Fibroblast of the aortic adventitia (primary cell): ENCODE measurements at places on chromosomes 16 and 17.

- no peak for DNase-seq
Measured at GRCh38 chr17:77284023-77284617, 143.4 kb downstream of the SEC14L1 start.

DNA sequence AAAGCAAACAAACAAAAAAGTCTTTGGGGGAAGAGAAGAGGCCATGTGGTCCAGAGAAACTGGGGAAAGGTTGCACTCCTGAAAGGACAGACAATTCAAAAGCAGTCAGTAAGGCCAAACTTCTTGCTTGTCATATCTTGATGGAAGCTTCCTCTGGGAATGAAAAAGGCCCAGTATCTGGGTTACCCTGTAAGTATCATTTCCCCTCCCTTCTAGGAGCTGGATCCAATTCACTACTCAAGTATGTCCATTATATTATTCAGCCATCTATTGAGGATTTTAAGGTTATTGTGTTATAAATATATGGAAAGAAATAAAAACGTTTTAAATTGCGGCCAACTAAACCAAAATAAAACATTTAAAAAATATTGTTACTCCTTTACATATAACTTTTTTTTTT, 26.0 kb upstream of the MON1B start:
- no peak for DNase-seq

GRCh38 chr17:20313891-20314290, 153.4 kb downstream of the LGALS9B start:
- DNase-seq = no peak

DNA sequence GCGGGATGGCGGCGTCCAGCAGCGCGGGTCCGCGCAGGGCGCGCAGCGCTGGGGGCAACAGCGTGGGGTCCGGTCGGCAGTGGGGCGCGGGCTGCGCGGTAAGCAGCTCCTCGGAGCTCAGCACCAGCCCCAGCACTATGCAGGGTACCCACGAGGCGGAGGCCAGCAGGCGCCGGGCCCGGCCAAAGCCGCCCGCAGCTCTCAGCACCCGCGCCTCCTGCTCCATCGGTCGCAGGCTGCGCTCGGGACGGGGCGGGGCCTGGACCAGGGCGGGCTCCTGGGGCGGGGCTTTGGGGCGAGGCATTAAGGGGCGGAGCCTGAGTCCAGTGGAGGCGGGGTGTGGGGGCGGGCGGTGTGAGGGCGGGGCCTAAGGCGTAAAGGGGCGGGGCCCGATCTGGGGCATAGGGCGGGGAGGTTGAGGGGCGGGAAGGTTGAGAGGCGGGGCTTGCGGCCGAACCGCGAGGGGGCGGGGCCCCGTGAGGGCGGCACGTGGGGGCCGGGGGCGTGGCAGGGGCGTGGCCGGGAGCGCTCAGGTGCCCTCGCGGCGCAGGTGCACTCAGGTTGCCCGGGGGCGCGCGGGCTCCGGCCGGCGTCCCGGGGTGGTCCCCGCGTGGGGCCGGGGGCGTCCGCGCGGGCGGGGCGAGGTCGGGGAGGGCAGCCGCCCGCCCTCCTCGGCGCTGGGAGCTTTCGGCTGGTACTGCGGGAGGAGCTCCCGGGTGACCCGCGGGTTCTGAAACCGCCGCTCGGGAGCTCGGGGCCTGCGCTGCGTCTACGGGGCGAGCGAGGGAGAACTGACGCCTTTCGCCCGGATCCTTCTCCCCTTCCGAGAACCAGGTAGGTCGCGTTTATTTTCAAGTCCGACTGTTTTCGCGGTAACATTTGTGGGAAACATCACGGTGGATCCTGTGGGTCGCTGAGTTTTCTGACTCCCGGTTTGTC, 1.4 kb upstream of the SLC22A31 start:
- peak; percentile 52 for DNase-seq

- no peak for DNase-seq
Measured at GRCh38 chr17:14268264-14268663, 31.6 kb upstream of the CDRT15 start.

DNA sequence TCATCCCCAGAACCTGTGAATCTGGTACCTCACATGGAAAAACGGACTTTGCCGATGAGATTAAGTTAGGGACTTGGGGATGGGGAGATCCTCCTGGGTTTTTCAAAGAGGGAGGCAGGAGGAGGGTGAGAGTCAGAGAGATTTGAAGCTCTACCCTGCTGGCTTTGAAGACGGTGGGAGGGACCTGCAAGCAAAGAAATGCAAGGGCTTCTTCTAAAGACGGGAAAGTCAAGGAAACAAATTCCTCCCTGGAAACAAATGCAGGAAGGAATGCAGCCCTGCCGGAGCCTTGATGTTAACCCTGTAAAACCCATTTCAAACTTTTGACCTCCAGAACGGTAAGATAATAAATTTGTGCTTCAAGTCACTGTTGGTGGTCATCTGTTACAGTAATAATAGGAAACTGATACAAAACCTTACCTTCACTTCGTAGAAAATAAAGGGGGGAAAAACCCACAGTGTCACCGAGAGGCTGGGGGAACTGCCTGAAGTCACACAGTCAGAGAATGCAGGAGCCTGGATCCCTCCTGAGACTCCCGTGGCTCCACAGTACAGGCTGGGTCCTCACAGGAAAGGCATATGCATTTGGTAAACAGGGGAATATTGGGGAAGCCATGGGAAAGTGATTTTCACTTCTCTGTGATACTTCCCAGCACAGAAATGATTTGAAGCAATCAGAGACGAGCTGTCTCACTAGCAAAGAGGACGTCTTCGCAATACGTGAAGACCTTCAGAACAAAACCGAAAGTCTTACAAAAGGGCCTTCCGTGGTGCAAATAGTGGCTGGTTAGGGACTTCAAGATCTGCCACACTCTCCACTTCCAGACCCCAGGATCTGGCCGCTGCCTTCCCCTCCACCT, 58.9 kb upstream of the CLEC3A start:
- DNase-seq = no peak

DNA sequence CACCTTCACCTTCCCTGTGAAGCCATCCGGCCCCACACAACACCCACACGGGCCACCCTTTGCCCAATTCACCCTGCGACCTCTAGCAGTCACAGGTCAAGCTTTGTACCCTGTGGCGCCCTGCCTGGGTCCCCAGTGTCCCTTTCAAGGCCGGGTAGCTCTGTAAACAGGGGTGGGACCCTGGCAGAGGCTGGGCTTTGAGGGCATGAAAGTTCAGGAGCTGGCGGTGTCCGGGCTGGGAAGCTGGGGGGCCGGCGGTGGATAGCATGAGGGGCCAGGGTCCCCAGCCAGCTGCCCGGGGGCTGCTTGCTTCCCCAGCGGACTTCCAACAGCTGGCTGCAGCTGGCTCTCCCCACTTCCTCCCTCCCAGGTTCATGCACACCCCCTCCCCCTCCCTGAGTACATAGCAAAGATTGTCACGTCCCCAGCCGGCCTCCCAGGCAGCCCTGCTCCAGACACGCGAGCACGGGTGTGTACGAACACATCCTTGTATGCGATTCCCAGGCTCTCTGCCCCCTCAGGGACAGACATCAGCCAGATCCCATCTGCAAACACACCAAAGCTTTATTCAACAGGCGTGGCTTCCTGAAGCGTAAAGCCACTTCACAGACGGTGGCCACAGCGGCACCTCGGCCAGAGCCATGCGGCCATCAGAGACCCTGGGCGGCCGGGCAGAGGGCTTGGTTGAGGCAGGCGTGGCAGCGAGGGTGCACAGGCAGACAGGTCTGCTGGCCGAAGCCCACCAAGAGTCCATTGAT, 8.2 kb downstream of the NTHL1 start:
- DNase-seq = peak; percentile 62

DNA sequence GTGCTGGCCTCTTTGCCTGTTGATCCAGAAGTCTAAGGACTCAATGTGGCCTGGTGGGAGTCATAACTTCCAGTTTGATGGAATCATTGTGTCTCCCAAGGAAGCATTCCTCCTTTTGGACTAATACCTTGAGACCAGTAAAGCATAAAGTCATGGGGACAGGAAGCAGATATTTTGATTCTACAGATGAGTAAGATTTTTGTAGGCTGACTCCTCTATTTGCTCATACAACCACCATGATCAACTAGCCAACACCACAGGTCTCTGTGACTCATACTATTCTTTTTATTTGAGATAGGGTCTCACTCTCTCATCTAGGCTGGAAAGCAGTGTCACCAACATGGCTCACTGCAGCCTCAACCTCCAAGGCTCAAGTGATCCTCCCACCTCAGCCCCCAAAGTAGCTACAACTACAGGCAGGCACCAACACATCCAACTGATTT, 6.2 kb downstream of the MT2A start:
- peak; percentile 55 for DNase-seq

DNA sequence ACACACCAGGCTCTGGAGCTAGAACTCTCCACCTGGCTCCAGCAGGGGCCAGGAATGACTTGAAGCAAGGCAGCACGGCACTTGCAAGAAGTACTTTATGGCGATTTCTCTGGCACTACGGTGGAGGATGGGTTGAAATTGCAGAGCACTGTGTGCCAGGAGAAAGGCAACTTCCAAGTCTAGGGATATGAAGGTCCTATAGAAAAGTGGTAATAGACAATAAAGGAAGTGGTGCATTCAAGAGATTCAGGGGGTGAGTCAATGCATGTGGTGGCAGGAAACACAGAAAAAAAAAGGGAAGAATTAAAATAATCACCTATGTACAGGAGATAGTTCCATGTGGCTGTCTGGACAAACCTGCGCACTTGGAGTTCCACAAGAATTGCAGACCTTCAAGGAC, 240.3 kb upstream of the DYNLRB2 start:
- no peak for DNase-seq

- no peak for DNase-seq
Measured at GRCh38 chr16:88374736-88375135, 8.0 kb upstream of the ZNF469 start.

DNA sequence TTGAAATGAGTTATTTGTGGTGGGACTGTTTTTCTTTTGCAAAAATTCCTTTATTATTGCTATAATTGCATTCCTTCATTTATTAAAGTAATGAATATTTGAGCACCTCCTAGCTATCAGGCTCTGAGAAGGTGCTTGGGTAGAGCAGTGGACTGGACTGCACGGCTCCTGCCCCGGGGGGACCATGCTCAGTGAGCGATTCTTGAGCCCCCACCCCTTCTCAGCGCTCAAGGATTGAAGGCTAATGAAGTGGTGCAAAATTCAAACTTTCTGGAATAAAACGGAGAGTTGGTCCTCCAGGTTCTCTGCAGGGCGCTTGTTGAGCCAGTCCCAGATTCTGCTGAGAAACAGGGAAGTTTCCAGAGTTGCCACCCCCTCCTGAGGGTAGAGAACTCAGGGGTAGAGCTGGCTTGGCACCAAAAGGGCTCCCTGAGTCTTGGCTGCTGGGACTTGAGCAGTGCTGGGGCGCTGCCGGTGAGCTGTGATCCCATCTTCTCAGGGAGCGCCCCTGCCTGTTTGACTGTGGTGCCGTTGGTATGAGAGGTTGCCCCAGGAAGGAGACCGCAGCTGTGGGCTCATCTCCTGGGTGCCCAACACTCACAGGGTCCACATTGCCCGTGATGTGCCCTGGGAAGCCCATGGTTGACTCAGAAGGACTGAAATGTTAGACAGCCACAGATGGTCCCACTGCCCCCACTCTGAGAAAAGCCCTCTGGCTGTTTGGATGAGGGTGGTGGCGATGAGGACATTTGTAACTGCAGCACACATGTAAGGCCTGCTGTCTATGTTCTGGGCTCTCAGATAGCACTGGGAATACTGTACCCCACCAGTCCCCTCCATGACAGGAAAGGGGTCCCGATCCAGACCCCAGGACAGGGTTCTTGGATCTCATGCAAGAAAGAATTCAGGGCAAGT, 20.0 kb downstream of the KSR1 start:
- no peak for DNase-seq

GRCh38 chr16:22862046-22862445, 48.1 kb downstream of the HS3ST2 start:
- DNase-seq = no peak

DNA sequence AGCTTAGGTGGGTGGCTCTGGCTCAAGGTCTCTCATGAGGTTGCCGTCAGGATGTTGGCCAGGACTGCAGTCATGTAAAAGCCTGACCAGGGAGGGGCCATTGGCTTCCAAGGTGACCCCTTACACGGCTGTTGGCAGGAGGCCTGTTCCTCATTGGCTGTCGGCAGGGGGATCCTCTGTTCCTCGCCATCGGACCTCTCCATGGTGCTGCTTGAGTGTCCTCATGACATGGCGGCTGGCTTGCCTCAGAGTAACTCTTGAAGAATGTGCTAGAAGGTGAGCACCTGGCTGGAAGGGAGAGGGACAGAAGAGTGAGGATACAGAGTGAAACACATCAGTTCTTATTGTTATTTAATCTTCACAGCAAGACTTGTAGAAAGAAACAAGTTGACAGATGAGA, 4.7 kb upstream of the RPRML start:
- DNase-seq = no peak

- DNase-seq = no peak
Measured at GRCh38 chr16:86091976-86092375, 193.0 kb downstream of the IRF8 start.
